ENCODE measurements at places on chromosomes 6 and 20. TPM values are rescaled to one million over a fixed set of nuclear protein-coding genes. Genes with fewer than 3 reads are reported as not detected.

Gene RAB23
- 37.2 TPM for total RNA-seq

DNA sequence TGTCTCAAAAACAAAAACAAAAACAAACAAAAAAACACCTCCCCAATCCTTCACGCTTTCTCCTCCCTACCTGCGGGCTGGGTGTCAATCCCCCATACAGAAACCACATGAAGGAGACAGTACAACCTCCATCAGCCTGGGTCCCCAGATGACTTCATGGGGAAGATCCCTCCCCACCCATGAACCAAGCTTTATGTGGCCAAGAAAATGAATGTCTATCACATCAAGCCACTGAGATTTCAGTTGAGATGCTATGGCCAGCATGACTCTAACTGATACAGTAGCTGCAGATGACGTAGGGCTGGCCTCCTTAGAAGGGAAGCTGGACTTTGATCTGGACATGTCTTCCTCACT, 21.2 kb upstream of the BNIP5 start:
- H3K36me3 ChIP-seq = no peaks in the 10 kb centered on the region
- no peaks in the 10 kb centered on the region for H3K27me3 ChIP-seq

DNA sequence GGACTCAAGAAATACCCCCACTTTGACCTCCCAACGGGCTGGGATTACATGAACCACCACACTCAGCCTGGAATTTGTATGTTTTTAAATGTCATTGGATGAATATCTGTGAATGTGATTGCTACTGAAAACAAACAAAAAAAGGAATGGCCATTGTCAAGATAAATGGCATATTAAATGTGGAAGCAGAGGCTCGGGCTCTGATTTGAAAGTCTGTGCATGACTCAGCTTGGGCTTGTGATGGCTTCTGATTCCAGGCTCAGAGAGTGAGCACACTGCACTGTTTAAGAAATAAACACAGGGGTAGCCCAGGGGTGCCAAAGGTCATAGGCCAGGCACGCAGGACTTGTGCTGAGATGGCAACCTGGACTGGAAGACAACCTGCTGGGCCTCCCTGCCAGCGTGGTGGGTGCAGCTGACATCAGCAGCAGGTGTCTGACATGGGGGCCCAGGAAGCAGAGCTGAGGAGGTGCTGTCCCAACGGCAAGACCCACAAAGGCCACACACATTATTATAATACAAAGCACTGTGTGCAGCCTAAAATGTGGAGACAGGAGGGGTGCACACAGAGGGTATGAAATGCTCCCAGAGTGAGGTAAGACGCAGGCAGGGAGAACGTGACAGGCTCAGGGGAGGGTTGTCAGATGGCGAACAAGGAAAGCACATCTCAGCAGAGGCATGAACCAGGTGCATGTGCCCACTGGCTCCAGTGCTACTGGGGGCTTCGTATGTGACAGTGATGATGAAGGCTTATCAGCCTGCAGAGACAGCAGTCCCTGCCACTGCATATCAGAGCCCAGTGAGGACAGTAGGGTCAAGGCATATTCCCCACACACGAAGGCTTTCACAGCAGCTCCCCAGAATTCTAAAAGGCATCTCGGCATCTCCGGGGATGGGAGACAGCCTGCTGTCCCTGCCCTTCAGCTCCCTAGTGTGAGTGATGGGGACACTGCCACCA, 169.4 kb downstream of the SYNDIG1 start:
- DNase-seq = peak; percentile 16
- H3K4me1 ChIP-seq = no peaks in the 10 kb centered on the region
- H3K27me3 ChIP-seq = no peaks in the 10 kb centered on the region
- H3K36me3 ChIP-seq = no peaks in the 10 kb centered on the region
- no peak overlapping the region for H3K27ac ChIP-seq
- H3K4me3 ChIP-seq = no peak overlapping the region

DNA sequence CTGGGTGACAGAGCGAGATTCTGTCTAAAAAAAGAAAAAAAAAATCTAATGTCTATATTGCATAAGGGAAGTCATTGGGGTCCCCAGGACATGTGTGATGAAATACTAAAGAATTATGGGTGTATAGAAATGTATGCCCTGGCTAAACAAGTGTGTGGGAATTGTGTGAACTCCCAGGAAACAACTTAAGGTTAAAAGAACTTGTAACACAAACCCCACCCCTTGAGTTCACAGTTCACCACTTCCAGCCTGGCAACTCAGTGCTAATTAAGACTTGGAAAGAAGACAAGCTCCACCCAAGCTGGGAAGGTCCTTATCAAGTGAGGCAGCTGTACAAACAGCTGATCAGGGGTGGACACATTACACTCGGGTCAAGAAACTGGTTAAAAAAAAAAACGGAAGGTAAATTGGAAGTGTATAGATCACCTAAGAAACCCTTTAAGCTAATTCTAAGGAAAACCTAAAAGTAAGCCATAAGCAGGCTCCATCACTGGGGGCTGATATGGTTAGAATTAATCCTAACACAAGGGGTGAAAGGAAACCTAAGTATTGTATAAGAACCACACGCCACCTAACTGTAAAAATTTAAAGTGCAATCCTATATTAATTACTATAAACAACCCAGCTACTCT, 25.2 kb downstream of the HLA-A start:
- no peak overlapping the region for H3K4me3 ChIP-seq
- H3K27me3 ChIP-seq = peaks cover 3% of the 10 kb centered on the region
- H3K4me1 ChIP-seq = peaks cover 26% of the 10 kb centered on the region
- H3K36me3 ChIP-seq = no peaks in the 10 kb centered on the region

DNA sequence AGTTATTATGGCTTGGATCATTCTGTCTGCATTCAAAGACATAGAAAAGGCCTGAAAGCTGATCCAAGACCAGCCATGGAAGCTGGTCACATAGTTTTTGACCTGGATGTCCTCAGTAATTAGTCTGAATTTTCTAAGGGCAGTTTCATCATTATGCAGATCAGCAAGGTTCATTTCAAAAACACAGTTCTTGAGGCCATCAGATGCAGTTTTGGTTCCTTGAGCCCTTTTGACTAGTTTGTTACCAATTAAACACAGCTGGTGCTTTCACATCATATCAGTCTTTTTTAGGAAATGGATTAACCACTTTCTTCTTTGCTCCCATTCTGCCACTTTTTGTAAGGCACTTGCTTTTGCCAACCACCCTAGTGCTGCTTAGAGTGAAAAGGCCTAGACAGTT, 129.4 kb downstream of the NCOA3 start:
- no peak overlapping the region for H3K4me3 ChIP-seq
- no peaks in the 10 kb centered on the region for H3K36me3 ChIP-seq
- H3K27ac ChIP-seq = no peak overlapping the region
- no peaks in the 10 kb centered on the region for H3K27me3 ChIP-seq

All from hepatocyte (in vitro differentiated cells).